ENCODE measurements at places on chromosomes 11 and 22. TPM values are rescaled to one million over a fixed set of nuclear protein-coding genes. Genes with fewer than 3 reads are reported as not detected.

OAF gene
- total RNA-seq, result 61.7 TPM

CHORDC1 gene
- 45.5 TPM for total RNA-seq

C11orf16 gene
- not detected for total RNA-seq

SPI1 gene
- total RNA-seq, result 0.29 TPM

GUCY1A2 gene
- 1.6 TPM for total RNA-seq

CRYAB gene
- total RNA-seq, result 0.66 TPM

ARHGAP32 gene
- 13.3 TPM for total RNA-seq

CCDC81 gene
- 2.7 TPM for total RNA-seq

Data from placental pericyte (primary cell).